ENCODE measurements at places on chromosomes 3 and 15.

- no peak for DNase-seq
Observed at GRCh38 chr3:171994646-171995428, 44.5 kb upstream of the FNDC3B start.

- DNase-seq, result no peak
Observed at GRCh38 chr15:80467311-80467714, 63.1 kb downstream of the ARNT2 start.

- no peak for DNase-seq
Observed at GRCh38 chr3:73484656-73485248, 140.0 kb downstream of the PDZRN3 start.

- no peak for DNase-seq
Observed at GRCh38 chr15:90744759-90745402, 27.7 kb downstream of the BLM start.

GRCh38 chr3:157128771-157129681 lies 30.9 kb downstream of the CCNL1 start:
- DNase-seq, result peak; percentile 67

GRCh38 chr15:27705056-27705455 lies 394.1 kb downstream of the OCA2 start:
- no peak for DNase-seq

GRCh38 chr15:65731926-65732325 lies 60.2 kb downstream of the DENND4A start:
- no peak for DNase-seq

DNA sequence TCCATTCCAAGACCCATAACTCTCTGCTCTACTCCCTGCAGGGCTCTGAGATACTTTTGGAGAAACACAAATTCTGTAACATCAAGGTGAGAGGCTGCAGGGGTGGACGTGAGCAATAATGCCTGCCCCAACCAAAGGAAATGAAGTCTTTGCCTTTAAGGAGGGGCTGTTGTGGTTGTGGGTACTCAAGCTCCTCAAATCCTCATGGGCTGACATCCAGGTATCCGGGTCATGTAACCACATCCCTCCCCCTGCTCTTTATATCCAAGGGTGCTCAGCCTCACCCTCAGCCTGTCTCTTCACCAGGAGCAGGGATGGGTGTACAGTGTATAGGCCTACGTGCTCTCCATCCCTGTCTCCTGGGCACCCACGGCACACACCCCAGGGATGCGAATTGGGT lies 32.3 kb downstream of the NOX5 start:
- DNase-seq, result no peak

- no peak for DNase-seq
Observed at GRCh38 chr3:42052132-42052483, 39.0 kb upstream of the TRAK1 start.

GRCh38 chr15:72196409-72197040 lies 1.1 kb downstream of the GRAMD2A start:
- no peak for DNase-seq

- DNase-seq, result no peak
Observed at GRCh38 chr3:47022641-47023071, 43.2 kb downstream of the NBEAL2 start.

DNA sequence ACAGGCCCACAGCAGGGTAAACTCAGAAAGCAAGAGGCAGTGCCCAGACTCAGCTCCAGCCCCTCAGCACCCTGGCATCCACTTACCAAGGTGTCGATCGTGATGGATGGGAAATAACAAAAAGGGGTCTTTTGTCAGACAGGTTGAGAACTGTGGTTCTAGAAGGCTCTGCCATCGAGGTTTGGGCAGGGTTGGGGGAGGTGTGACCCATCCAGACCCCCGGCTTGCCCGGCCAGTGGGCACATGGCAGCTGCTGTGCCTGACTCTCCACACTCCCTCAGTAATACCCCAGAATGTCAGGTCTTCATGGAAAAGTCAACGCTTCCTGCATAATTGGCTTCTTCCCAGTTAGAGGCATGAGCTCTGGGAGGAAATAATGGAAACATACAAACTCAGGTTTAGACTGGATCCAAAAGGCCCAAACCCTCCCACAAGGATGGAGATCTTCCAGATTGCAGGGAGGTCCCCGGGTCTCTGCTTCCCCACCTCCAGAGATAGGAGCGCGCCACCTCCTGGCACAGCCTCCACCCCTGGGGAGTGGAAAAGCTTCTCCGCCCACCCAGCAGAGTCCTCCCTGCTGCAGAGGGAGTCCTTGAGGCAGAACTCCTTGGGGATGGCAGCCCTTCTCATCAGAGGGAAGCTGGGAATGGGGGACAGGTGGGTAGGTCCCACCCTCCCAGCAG lies 149.8 kb upstream of the IQSEC1 start:
- DNase-seq, result no peak

GRCh38 chr15:74951006-74951405 lies 5.6 kb downstream of the RPP25 start:
- no peak for DNase-seq

GRCh38 chr15:68163191-68163590 lies 41.9 kb downstream of the CALML4 start:
- no peak for DNase-seq

- DNase-seq, result no peak
Observed at GRCh38 chr3:100205171-100205570, 55.6 kb upstream of the TBC1D23 start.

GRCh38 chr3:43331381-43331780 lies 45.0 kb downstream of the SNRK start:
- DNase-seq, result no peak

DNA sequence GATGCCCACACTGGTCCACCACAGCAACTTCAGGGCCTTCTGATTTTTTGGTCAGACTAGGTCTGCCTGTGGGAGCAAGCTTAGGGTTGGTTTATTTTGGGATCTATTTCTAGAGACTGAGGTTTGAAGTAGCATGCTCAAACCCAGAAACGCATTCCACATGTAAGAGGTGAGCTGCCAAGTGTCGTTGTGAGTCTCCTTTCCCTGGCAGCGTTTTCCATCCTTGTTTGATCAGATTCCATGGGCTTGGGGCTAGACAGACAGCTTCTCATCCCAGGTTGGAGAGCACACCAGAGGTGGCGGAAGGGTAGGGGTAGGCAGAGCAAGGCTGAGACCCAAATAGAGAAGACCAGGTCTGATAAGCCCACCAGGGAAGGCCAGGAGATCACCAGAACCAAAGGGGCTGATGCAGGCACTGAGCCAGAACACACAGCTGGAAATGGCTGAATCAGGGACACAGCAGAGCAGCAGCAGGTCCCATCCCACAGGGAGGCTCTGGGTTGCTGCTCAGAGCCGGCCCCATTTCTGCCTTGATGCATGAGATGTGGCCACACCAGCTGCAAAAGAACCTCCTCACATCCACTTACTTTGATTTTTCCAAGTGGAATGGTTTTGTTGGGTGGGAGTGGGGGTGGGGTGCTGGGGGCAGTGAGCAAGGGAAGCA lies 186.8 kb downstream of the THSD4 start:
- no peak for DNase-seq

All from activated CD8-positive, alpha-beta memory T cell treated with anti-CD3 and anti-CD28 coated beads for 24 hours (primary cell).